ENCODE measurements at places on chromosomes 7 and 10.

- no peak for DNase-seq
These were observed 6.8 kb downstream of the FAM131B start for GRCh38 chr7:143355450-143356385.

GRCh38 chr7:14739168-14739840, 163.2 kb downstream of the DGKB start:
- no peak for DNase-seq

DNA sequence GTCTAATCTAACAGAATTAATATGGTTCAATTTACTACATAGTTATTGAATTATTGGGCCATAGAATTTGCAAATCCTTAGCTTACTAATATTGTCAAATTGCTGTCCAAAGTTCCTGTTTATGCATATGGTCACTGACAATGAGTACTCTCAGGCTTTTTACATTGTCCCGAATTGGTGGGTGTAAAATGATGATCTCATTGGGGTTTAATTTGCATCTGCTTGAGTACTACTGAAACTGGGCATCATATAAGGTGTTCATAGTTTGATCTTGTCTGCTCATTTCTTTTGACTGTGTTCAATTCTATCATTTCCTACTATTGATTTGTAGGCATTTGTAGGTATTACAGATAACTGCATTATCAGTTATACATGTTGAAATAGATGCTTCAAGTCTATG, 12.7 kb downstream of the ABCA13 start:
- no peak for DNase-seq

GRCh38 chr7:16594061-16594460, 51.5 kb downstream of the ANKMY2 start:
- no peak for DNase-seq

DNA sequence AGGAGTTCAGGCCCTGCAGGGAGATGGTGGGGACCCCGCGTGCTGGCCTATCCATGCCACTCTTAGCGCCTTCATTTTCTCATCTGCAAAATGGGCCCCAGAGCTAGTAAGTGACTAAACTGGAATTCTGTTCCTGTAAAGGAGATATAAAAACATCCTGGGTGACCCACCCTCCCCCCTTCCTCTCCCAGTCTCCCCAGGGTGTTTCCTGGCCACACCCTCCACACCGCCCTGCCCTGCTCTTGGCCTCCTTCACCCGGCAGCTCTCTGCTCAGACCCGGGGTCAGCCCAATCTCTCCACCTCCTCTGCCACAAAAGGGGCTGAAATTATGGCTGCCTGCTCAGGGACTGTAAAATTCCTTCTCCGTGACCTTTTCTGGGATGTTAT, 70.7 kb downstream of the C10orf105 start:
- no peak for DNase-seq

DNA sequence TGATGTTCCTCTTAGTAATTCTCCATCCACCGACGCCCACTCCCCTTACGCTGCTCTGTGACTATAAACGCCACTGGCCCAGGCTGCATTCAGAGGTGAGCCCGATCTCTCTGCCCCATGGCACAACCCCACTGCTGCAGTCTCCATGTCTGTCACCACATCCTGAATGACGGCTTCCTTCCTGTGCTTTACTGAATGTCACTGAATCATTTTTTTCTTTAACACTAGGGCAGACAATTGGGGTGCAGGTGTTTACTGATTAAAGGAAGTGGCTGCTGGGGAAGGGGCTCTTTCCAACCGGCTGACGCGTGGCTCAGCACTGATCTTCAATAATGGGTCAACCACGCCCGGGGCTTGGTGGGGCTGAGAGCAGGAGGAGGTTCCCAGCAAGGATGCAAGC, 208.3 kb downstream of the USP6NL start:
- DNase-seq: peak; percentile 62

DNA sequence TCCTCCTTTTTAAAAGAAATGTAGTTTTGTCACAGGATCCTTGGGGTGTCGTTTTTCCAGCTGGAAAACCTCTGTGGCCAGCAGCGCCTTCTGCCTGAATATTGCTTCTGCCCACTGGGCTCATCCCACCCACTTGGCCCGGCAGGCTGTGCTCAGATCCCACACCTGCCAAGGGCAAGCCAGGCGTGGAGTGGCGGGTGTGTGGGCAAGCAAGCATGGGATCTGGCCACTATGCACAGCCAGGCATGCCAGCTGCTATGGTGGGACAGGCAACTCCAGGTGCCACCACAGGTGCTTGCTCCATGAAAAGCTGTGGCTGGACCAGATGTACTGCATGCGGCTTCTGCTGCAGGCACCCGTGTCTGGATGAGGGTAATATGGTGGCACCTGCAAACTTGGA, 31.2 kb upstream of the INPP5F start:
- no peak for DNase-seq

- no peak for DNase-seq
These were observed 1.3 kb upstream of the EIF3B start for GRCh38 chr7:2353113-2353935.

DNA sequence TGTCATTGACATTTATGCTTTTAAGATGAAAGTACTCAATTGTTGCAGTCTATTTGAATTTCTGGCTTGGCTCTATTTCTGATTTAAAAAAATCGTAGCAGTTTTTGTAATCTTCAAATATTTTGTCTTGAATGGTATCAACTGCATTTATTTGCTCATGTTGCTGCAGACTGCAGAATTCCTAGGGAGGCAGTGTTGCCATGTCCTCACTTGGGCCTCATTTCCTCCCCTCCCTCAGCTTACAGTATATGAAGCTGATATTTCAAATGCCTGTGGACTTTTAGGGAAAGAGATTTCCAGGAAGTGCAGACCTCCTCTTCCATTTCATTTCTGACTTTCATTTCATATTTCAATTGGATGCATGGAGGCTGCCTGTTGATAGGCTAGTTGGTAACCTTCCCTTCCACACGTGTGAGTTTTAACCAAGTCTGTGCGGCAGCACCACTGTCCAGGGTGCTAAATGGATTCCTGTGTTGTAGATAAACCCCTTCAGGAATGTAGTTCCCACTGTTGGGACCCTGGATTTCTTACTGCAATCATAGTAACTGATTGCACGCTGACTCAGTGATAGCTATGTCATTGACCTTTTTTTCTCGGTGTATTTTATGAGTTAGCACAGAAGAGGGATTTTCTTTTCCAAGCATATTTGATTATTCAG, 17.5 kb downstream of the VPS50 start:
- no peak for DNase-seq

DNA sequence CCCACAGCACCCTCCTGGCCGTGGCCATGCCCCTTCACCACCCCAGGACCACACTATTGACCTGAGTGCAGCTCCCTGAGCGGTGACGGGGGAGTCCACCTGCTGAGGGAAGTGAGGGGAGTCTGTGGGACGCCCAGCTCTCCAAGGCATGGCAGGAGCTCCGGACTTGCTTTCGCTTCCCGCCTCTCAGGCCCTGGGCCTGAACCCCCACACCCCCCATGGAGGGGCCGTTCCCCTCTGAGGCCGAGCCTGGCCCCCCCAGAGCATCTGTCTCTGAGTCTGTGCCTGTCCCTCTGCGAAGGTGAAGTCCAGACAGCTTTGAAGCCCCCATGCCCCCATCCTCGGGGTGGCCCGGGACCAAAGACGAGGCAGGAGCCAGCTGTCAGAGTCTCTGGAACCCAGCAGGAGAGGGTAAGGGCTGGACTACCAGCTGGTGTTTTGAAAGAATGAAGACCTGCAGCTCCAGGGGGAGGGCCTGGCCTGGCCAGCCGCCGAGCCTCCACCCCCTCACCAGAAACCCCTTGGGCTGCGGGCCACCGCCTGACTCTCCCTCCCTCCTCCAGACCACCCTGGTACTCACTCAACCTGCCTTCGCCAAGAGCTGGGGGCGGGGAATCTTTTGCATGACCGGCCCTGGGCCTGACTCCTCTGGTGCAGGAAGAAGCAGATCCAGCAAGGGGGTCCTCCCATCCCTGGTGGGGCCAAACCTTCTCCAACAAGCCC, 114.0 kb downstream of the PDGFA start:
- DNase-seq: no peak

- no peak for DNase-seq
These were observed 183.7 kb downstream of the GPAM start for GRCh38 chr10:111999915-112000302.

- DNase-seq: no peak
These were observed 1217.8 kb upstream of the LRRTM3 start for GRCh38 chr10:65708057-65708456.

DNA sequence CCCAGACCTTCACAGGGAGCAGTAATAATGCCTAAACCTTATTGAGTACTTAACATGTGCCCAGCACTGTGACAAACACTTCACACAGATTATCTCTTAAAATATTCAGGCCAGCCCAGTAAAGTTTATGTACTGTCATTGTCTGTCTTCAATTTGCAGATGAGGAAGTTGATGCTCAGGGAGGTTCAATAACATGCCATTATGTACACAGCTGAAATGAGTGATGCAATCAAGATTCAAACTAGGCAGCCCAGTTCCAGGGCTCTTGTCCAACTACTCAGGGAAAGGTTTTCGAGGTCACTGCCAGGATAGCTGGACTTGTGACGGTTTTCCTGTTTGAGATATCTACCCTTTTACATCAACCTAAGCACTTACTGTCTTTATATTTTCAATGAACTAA, 56.1 kb downstream of the AUTS2 start:
- no peak for DNase-seq

DNA sequence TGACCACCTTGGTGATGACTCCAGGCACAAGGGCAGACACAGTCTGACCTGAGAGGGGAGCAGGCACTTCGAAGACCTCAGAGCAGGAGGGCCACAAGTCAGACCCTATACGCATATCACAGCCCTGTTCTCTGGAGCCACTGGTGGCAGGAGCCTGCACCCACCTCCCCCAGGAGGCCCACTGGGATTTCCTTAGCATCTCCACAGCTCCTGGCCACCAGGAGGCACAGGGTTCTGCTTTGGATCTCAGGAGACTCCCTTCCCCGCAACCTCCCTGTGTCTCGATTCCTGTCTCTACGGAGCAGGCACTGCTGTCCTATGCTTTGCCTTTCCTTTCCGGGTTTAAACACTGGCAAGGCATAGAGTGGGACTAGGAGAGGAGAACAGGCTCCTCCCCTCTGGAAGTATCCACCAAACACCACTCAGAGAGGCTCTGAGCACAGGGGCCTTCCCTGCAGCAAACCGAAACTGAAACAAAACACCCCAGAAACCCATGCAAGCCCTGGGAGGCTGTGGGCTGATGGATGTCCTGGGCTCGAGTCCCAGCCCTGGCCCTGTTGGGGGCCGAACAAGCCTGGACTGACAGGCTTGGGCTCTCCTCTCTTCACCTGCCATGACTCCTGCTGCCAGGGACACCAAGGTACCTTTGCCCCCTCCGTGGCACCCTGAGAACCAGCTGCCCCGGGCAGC, 166.3 kb downstream of the NEURL1 start:
- DNase-seq: peak; percentile 57

- no peak for DNase-seq
These were observed 3.8 kb downstream of the PDE1C start for GRCh38 chr7:32066441-32066840.

GRCh38 chr7:95391761-95392160, 4.4 kb downstream of the PON3 start:
- no peak for DNase-seq

- DNase-seq: no peak
These were observed 84.3 kb downstream of the CFTR start for GRCh38 chr7:117564080-117564479.

DNA sequence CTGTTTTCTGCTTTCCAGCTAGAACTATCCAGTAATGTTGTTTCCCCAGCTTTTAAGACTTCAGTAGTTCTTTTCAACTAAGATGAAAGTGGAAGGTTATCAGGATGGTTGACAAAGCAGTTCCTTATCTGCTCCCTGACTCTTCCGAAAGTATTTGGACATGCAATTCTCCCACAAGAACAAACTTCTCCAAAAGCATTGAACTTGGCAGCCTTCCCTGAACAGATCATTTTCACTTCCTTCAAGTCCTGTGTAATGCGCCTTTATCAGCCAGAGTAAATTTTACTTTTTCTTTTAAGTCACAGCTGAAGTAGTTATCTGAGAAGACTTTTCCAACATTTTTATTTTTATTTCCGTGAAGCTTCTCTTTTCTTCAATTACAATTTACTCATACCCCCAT, 39.7 kb downstream of the CDC14C start:
- DNase-seq: no peak

DNA sequence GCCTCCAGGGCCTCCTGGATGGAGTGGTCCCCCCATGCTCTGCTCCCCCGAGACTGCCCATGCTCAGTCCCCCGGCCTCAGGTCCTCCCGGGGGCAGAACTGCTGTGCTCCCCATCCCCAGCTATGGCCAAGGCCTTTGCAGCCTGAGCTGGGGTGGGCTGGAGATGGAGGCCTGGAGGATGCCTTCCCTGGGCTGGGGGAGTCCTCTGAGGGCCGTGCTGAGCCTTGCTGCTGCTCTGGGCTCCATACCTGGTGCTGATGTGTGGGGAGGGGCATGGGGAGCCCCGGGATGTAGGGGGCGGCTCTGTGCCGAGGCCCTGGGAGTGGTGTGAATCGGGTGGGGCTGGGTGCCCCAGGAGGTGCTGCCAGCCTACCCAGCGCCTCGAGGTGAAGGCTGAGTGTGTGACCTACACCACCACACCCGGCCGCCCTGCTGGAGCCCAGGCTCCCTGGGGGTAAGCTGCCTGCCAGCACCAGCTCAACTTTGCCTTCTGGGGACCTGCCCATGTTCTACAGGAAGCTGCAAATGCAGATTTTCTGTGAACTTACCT, 109.5 kb downstream of the UNCX start:
- DNase-seq: no peak

- no peak for DNase-seq
These were observed 5.0 kb downstream of the ZYX start for GRCh38 chr7:143385891-143386781.

- DNase-seq: no peak
These were observed 1145.0 kb upstream of the LRRN3 start for GRCh38 chr7:109945820-109946518.

DNA sequence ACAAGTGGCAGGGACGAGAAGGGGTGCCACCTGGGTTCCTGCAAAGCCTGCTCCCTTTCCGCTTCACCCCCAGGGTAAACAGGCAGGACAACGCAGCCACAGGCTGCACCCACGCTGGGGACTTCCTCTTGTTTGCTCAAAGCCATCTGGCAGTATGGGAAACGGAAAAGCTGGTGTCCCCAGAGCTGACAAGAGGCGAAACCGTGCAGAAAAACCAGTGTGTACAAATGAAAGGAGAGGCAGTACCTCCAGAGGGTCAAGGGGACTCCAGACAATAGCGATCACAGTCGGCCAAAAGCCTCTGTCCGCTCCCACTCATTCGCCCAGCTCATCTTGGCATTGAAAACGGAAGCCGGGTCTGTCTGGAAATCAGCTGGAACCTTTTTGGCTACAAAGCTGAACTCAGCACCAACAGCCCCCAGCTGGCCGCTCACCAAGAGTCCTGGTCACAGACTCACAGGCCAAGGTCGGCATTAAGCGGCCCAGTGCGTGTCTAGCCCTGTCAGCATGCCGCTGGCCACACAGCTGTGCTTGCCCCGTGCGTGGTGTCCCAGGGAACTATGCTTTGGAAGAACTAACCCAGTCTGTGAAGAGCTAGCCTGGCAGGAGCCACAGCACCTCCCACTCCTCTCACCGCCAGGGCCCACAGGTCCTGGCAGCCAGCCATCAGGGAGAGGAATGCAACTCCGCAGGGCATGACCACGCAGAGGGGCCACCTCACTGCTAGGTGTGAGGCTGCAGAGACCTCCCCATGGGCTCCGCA, 10.4 kb downstream of the TNS3 start:
- DNase-seq: no peak

GRCh38 chr10:103911021-103911459, 6.9 kb downstream of the STN1 start:
- DNase-seq: no peak

GRCh38 chr10:9635691-9636090, 1382.0 kb upstream of the CELF2 start:
- DNase-seq: no peak

GRCh38 chr7:155305231-155305904, 7.7 kb downstream of the INSIG1 start:
- DNase-seq: no peak
